A549 (cell line): ENCODE measurements at places on chromosomes 1 and 21. TPM values are rescaled to one million over a fixed set of nuclear protein-coding genes. Genes with fewer than 3 reads are reported as not detected.

The RNU1-4 gene
- 6.5 to 8.5 TPM (median 6.6 TPM) in 3 replicates for polyA plus RNA-seq

The EFNA3 gene
- 2.0 to 3.2 TPM (median 2.7 TPM) in 3 replicates for polyA plus RNA-seq

The AIM2 gene
- not detected in 3 replicates for polyA plus RNA-seq

The FAM229A gene
- polyA plus RNA-seq: 3.5 to 5.6 TPM (median 4.4 TPM) in 3 replicates

The PPFIA4 gene
- 0.33 to 0.63 TPM (median 0.44 TPM) in 3 replicates for polyA plus RNA-seq

The FCAMR gene
- not detected in 3 replicates for polyA plus RNA-seq

The GALE gene
- polyA plus RNA-seq: 45.6 to 48.1 TPM (median 46.9 TPM) in 3 replicates

The GTF2B gene
- polyA plus RNA-seq: 21.7 to 24.8 TPM (median 22.4 TPM) in 3 replicates

The PRAMEF26 gene
- polyA plus RNA-seq: not detected in 3 replicates

The ADSS2 gene
- polyA plus RNA-seq: 42.4 to 46.1 TPM (median 45.2 TPM) in 3 replicates

The PHGDH gene
- 65.6 to 69.7 TPM (median 67.9 TPM) in 3 replicates for polyA plus RNA-seq

The OR2L2 gene
- polyA plus RNA-seq: not detected in 3 replicates

The SPSB1 gene
- 16.9 to 25.3 TPM (median 22.3 TPM) in 3 replicates for polyA plus RNA-seq

The CD1D gene
- polyA plus RNA-seq: 0.04 to 0.08 TPM in 2 of 3 replicates, not detected in the other

The OBSCN gene
- 5.7 to 6.8 TPM (median 6.5 TPM) in 3 replicates for polyA plus RNA-seq

The SERINC2 gene
- polyA plus RNA-seq: 16.1 to 21.1 TPM (median 16.3 TPM) in 3 replicates

The SH2D5 gene
- polyA plus RNA-seq: 7.2 to 10.3 TPM (median 7.4 TPM) in 3 replicates

The CD247 gene
- 0.10 to 0.28 TPM (median 0.18 TPM) in 3 replicates for polyA plus RNA-seq

The OR10Z1 gene
- polyA plus RNA-seq: not detected in 3 replicates

The TMEM82 gene
- polyA plus RNA-seq: not detected in 3 replicates

The SYT6 gene
- 0.49 to 1.1 TPM (median 0.60 TPM) in 3 replicates for polyA plus RNA-seq

The PADI3 gene
- 0.99 to 1.5 TPM (median 1.4 TPM) in 3 replicates for polyA plus RNA-seq

The FAM167B gene
- 0.58 to 2.0 TPM (median 1.8 TPM) in 3 replicates for polyA plus RNA-seq

The ALPL gene
- polyA plus RNA-seq: 0.13 to 0.31 TPM (median 0.14 TPM) in 3 replicates

The OR2M3 gene
- polyA plus RNA-seq: not detected in 3 replicates

The FAM163A gene
- not detected in 3 replicates for polyA plus RNA-seq

The MKNK1 gene
- polyA plus RNA-seq: 19.6 to 21.4 TPM (median 20.8 TPM) in 3 replicates

The PIGP gene
- polyA plus RNA-seq: 14.8 to 18.9 TPM (median 15.9 TPM) in 3 replicates

The BARHL2 gene
- polyA plus RNA-seq: not detected in 3 replicates

The EXO1 gene
- 19.7 to 25.9 TPM (median 23.0 TPM) in 3 replicates for polyA plus RNA-seq

The PPIH gene
- polyA plus RNA-seq: 55.8 to 68.0 TPM (median 59.0 TPM) in 3 replicates

The SLC16A4 gene
- 47.2 to 71.8 TPM (median 61.0 TPM) in 3 replicates for polyA plus RNA-seq

The OPTC gene
- polyA plus RNA-seq: not detected in 3 replicates

The FMN2 gene
- 4.1 to 5.4 TPM (median 4.2 TPM) in 3 replicates for polyA plus RNA-seq

The ANGPTL3 gene
- not detected in 3 replicates for polyA plus RNA-seq

The ASAP3 gene
- 3.9 to 4.9 TPM (median 4.0 TPM) in 3 replicates for polyA plus RNA-seq

The MROH9 gene
- not detected in 3 replicates for polyA plus RNA-seq

The KRTAP21-2 gene
- not detected in 3 replicates for polyA plus RNA-seq

The TESK2 gene
- 0.22 to 0.28 TPM (median 0.26 TPM) in 3 replicates for polyA plus RNA-seq

The OR2AK2 gene
- not detected in 3 replicates for polyA plus RNA-seq

The STIL gene
- polyA plus RNA-seq: 10.1 to 10.7 TPM (median 10.2 TPM) in 3 replicates

The PCP4L1 gene
- polyA plus RNA-seq: not detected in 3 replicates

The TEX38 gene
- polyA plus RNA-seq: not detected in 3 replicates

The TMPRSS15 gene
- not detected in 3 replicates for polyA plus RNA-seq

The PROX1 gene
- polyA plus RNA-seq: 0.01 to 0.03 TPM in 2 of 3 replicates, not detected in the other
